ENCODE measurements at places on chromosomes 6 and 20.

DNA sequence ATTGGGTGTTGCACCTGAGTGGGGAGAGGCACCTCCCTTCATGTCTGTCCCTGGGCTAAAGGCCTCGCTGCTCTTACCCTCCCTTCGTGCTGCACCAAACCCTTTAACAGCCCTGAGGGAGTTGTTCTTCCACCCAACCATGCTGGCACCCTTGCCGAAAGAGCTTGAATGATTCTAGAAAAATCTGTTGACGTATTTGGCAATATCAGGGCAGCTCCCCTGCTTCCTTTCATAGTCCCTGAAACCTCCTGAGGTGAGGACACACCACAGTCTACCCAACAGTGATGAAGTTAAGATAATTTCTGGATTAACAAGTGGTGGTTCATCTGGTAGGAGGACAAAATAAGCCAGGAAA, 15.3 kb downstream of the CD83 start:
- DNase-seq = no peak

DNA sequence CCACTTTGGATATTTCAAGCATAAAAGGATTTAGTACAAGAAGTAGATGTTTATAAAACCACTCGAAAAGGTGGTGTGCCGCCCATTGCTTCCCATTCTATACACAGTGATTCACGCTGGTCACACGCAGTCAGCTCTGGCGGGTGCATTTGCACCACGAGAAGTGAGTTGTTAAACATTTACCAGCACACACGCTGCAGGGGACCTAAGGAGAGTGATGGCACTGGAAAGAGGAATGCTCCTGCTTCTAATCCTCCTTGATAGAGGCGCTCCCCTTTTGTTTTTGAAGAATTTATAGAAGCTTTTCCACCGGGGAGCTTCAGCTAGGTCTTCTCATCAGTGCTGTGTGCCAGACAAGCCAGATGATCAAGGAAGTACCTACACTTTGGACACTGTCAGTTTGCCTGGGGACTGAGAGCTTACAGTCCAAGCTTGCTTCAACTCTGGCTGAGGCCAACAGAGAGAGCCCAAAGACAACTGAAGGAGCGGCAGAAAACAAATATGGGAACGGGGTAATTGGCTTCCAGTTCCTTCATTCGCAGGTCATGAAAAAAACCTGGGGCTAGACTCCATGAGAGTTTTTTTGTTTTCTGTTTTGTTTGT, 31.2 kb downstream of the MUC22 start:
- no peak for DNase-seq

DNA sequence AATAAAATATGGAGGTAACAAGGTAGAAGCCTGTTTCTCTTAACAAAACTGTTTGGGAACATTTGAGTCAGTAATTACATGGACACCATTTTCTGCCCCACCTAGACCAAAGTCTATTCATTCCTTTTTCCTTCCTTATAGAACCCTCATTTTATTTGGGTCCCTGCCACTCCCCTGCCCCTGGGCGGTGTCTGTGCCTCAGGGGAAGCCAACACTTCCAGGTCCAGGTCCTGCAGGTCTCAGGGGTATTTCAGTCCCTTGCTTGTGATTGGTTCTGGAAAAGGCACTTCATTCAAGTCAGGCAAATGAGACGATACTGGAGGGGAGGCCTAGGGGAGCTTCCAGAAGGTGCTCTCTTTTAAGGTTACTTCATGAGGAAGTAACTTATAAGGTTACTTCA, 42.3 kb downstream of the SLC35D3 start:
- no peak for DNase-seq

- DNase-seq = no peak
These were observed 979 bp upstream of the MOCS1 start for GRCh38 chr6:39935241-39935640.

DNA sequence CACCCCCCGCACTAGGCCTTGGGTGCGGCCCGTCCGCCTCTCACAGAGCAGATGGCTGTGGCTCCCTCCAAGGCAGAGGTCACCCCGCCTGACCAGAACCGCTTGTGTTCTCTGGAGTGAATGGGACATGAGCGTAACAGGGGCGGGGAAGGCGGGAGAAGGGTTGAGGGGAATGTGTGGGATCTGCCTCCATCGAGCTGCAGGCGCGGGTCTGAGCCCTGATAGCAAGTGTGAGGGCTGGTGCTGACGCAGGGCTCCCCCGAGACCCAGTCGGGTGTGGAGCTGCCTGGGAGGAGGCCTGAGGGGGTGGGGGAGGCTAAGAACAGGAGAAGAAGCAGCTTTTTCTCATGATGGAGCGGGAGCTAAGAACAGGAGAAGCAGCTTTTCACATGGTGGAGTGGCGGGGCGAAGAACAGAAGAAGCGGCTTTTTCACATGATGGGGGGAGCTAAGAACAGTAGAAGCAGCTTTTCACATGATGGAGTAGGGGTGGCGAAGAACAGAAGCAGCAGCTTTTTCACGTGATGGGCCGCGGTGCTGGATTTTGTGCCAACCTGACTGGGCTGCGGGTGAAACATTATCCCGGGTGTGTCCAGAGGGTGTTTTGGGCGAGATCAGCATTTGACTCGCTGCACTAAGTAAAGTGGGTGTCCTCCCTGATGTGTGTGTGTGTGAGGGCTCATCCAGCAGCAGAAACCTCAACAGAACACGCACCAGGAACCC, 169.3 kb downstream of the TTLL2 start:
- DNase-seq = no peak

- DNase-seq = no peak
These were observed 356.1 kb downstream of the CBLN4 start for GRCh38 chr20:55649254-55649653.

DNA sequence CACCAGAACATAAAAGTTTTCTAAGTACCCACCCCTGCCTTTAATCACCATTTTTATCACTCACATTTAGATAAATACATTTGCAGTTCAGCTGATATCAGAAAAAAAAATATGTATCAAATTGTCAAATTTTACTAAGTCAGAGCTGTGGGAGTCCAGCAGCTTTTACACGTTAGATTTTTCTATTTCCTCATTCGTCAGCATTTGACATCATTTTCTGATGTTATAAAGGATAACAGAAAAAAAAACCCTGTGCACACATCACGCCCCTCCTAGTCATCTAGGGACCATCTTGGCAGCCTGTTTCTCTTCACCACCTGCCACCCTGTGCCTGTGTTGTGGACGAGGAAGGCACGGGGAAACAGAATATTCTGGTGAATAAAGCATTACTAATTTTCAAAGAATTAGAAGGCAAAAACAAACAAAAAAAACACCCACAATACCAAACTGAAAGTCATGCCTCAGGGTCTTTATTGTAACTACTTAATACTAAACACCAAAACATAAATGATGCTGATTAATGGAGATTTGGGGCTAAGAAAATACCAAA, 12.4 kb downstream of the B4GALT5 start:
- DNase-seq = no peak

DNA sequence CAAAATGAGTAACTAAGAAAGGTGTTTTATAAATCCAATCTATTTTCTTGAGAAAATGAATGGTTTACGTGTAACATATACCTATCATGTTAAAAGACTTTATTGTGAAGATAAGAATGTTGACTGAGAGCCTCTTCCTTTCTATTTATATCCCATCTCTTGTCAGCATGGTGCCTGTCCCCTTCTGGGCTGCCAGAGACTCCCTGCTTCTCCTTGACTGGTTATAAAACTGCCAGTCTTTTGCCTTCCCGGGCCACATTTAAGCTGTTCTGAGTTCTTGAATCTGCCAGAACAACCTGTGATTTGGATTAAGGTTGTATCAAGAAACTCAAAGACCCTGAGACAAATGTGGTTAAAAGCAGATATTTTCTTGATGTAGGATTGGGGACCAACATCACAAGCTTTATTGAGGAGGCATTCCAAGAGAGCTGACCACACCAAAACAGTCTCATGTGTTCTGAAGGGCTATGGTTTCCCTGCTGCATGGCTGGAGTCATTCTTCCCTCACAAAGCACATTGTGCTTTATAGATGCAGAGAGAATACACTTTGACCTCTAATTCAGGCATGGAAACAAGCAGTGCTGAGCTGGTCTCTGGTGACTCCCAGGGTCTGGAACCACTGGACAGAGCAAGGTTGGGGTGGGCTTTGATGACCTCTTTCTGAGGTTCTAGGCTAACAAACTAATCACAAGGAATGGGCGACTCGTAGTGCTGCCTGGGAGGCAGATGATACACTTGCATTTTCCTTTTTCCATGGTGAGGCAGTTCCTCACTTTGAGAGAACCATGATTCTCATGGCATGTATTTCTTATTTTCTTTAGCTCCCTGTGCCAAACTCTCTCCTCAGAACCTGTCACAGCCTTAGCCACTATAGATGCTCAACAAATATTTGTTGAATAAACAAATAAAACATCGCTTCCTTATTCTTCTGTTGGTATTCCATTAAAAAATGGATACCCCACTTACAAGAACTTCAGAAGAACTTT, 205.0 kb upstream of the PREP start:
- DNase-seq = no peak

DNA sequence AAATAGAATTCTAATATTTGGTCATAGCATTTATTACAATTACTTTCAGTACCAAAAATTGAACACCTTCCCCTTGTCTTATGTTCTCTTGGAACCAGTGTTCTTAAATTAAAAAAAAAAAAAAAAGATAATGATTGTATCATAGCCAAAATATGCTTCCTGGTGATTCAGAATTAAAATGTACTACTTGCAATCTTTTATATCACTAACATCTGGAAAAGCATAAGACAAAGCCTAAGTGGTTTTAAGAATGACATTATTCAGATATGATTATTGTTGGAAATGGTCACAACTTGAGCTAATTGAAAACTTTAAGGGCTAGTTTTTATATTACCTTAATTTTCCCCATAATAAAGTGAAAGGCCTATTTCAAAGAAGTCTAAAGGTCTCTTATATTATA, 493.3 kb upstream of the MARCKS start:
- DNase-seq = no peak

DNA sequence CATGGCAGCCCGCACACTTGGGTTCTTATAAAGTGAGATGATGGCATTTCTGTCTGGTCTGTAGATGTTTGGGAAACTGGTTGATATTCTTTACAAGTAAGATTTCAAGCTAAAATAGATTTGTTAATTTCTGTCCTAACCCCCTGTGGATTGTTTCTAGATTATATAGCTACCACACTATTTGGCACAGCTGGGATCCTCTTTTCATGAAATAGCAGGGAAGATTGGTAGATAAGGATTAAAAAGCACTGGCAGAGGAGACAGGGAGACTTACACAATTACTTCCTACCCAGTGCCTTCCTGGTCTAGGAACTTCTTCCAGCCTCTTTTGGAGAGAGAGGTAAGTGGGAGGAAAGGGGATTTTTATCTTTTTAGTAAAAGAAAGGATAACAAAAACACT, 13.2 kb upstream of the ATXN1 start:
- no peak for DNase-seq

DNA sequence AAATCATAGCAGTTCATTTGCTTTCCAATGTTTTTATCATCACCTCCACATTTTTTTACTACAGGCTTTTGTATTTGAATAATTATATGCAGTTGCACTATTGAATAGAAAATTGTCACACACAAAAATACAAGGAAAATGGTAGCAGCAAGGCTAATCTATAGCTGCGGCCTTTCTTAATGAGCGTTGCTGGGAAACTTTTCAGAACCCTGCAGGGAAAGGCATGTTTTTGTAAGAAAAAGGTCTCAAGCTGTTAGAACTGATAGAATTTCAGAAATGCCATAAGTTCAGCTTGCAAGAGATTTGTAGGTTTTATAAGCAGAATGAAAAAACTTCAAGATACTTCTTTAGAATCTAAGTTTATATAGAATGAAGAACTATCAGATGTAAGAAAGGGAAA, 535.8 kb downstream of the LMBRD1 start:
- DNase-seq = no peak

DNA sequence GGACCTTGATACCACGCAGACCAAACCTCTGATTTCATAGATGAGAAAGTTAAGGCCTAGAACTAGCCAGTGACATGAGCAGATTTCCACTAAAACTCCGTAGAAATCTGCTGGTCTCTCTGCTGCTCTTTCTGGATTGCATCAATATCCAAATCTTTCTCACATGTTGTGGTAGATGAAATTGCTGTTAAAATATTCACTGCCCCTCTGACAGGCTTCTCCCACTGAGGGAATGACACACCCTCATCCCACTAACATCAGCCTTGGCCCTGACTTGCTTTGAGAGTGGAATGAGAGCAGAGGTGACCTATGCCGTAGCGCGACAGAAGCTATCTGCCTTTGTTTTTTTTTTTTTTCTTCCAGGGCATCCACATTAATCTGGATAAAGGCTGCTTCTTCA, 20.4 kb upstream of the EXOC2 start:
- DNase-seq = no peak

DNA sequence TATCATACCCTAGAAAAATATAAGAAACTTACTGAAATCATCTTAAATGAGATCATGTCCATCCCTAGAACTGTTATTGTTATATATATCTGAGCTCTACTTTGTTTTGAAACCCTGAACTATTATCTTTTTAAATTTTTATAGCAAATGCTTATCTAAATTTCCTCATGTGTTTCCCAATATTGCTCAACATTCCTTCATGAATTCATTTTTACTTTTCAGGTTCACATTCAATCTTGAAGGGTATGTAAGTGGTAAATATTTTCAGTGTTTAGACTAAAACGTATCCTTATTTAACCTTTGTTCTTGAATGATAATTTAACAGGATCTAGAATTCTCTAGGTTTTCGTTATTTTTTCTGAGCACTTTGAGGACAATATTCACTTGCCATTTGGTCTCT, 23.9 kb downstream of the PDE7B start:
- no peak for DNase-seq

DNA sequence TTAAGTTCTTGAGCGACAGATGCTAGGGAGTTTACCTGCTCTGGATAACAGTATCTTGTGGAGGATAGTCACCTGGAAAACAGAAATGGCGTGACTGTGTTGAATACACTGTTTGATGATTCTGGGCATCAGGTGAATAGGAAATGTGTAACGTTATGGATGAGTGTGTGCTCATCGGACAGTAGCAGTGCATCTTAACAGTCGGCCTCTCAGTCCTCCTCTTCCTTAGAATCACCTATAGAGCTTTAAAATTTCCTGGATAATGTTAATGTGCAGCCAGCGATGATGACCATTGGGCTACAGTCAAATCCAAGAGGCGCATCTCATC, 217.7 kb downstream of the OR2B2 start:
- no peak for DNase-seq

- DNase-seq = no peak
These were observed 18.2 kb upstream of the CEP85L start for GRCh38 chr6:118669561-118669960.

- no peak for DNase-seq
These were observed 73.4 kb upstream of the RNF24 start for GRCh38 chr20:4088766-4089165.

GRCh38 chr6:132491303-132491702, 21.6 kb downstream of the STX7 start:
- DNase-seq = no peak
